ENCODE measurements at places on chromosomes 7 and 10.

DNA sequence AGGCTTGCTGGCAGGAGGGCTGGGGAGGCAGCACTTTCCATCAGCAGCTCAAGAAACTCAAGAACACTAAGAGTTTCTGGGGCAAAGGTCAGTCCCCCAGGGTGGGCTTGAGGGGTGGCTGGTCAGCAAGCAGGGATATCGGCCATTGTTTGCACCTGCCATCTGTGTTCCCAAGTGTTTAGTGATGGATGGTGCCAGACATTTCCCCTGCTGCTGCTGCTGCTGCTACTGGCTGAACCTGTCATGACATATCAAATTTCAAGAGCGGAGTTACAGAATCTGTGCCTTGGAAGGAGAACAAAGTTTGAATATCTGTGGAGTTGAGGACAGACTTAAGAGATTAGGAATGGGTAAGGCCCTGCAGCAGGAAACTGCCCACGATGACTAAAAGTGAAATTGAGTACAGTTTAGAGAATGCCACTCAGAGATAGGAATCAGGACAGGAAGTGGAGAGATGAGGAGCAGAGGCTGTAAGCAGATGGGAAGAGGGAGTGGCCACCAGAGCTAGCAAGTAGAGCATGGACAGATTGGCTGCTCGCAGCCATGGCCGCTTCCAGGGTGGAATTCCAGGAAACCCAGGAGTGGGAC, 39.2 kb upstream of the PPP1R3C start:
- no peak for DNase-seq

- DNase-seq: no peak
Observed at GRCh38 chr7:100064162-100064561, 14.6 kb downstream of the ZSCAN21 start.

- no peak for DNase-seq
Observed at GRCh38 chr10:1374511-1375345, 318.5 kb downstream of the WDR37 start.

GRCh38 chr10:21130108-21130507, 233.0 kb upstream of the NEBL start:
- DNase-seq: no peak

- DNase-seq: no peak
Observed at GRCh38 chr7:55073051-55073511, 54.3 kb downstream of the EGFR start.

DNA sequence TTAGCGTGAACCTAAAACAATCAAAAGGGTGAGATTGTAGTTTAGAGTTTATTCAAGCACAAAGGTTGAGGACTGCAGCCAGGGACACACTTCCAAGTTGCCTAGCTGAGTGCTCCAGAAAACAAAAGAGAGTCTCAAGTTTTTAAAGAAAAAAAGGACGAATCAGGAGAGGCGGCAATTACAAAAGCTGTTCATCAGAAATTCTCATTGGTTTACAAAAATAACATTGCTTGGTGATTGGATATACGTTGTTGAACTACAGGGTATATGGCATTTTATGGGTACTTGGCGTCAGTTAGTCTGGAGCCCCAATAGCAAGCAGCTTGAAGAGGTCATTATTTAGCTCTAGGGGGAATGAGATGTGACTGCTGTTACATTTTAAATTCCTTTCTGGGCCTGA, 11.5 kb downstream of the ZNF438 start:
- DNase-seq: no peak

- no peak for DNase-seq
Observed at GRCh38 chr10:7317786-7318446, 92.9 kb downstream of the SFMBT2 start.
